Left renal cortex interstitium (tissue), 4 donors: ENCODE measurements at places on chromosomes 2 and 18. TPM values are rescaled to one million over a fixed set of nuclear protein-coding genes. Genes with fewer than 3 reads are reported as not detected.
A peak's percentile ranks its signal among the peaks of the same experiment; 100 is the strongest.

The CFC1 gene
- not detected for polyA plus RNA-seq

The RBM45 gene
- polyA plus RNA-seq, result 27.7 TPM

The EPHA4 gene
- 64.7 TPM for polyA plus RNA-seq

The INHBB gene
- 0.11 TPM for polyA plus RNA-seq

The MC5R gene
- 0.64 TPM for polyA plus RNA-seq

The HRH4 gene
- polyA plus RNA-seq, result 0.33 TPM

The DAPL1 gene
- polyA plus RNA-seq, result 58.9 TPM

The LYG2 gene
- 0.71 TPM for polyA plus RNA-seq

The SLC23A3 gene
- polyA plus RNA-seq, result 26.5 TPM

The FKBP7 gene
- 68.0 TPM for polyA plus RNA-seq

The LYPD6 gene
- 17.9 TPM for polyA plus RNA-seq

DNA sequence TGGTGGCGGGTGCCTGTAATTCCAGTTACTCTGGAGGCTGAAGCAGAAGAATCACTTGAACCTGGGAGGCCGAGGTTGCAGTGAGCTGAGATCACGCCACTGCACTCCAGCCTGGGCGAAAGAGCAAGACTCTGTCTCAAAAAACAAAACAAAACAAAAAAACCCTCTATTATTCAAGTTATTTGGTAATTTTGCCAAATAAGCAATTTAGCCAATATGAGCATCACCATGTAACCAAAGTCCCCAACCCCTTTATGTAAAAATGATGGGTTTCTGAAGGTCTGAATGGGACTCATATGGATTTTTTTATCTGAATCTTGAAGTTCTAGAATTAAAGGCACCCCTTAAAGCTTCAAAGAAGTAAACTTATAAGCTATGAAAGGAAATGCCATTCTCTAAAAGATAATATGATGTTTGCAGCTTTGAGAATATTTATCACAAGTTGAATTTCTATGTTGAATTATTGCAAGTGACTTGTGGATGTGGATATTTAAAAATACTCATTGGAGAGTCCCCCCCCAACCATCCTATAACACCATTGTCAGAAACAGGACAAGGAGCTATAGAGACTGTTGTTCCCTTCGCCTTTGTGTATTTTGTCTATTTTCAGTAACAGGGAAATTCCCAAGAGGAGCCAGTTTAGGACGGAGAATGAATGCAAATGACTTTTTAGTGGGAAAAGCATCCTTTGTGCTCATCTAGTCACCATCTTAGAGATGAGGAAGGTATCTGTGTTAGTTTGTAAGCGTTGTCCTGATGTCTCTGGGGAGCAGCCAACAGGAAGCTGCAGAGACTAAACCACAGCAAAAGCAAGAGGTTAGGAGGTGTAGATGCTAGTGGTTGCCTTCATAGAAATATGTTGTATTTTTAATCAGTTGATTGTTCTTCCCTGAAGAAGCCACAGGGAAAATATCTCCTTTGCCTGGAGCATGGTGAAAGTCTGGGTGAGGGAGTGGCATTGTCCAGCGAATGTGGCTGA, 68.3 kb downstream of the TET3 start:
- no peak for DNase-seq

DNA sequence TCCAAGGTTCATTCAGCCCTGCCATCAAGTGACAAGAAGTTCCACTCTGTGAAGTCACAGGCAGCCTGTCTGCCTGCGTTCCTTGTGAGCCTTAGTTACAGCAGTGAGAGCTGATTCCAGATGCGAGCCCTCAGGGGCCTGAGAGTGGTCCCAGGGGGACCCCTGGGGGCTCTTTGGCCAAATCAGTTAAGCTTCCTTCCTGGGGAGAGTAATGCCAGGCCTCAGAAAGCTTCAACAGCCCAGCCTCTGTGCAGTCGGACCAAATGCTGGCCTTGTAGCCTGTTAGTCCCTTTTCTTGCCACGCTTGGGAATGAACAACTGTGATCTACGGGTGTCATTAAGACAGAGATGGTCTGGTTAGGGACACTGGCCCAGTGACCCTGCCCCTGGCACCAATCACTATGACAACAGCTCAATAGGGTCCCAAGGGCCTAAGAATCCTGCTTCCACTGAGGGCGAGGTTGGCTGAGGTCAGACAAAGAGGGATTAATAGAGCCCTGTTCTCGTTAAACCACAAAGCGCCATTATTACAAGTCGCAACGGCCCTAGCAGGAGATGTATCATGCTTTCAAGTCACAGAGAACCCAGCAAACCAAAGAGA, 50.9 kb downstream of the HS1BP3 start:
- no peak for DNase-seq

GRCh38 chr2:25982273-25982967, at the start of gene KIF3C:
Gene KIF3C, minus strand, starts transcription at chr2:25982497. Its CDS starts 580 bp downstream, at chr2:25981917.
- DNase-seq, result no peak

GRCh38 chr2:42009657-42010580, 37.9 kb upstream of the PKDCC start:
- no peak for DNase-seq

- DNase-seq, result no peak
Observed at GRCh38 chr2:191043438-191043837, 29.5 kb upstream of the STAT1 start.

DNA sequence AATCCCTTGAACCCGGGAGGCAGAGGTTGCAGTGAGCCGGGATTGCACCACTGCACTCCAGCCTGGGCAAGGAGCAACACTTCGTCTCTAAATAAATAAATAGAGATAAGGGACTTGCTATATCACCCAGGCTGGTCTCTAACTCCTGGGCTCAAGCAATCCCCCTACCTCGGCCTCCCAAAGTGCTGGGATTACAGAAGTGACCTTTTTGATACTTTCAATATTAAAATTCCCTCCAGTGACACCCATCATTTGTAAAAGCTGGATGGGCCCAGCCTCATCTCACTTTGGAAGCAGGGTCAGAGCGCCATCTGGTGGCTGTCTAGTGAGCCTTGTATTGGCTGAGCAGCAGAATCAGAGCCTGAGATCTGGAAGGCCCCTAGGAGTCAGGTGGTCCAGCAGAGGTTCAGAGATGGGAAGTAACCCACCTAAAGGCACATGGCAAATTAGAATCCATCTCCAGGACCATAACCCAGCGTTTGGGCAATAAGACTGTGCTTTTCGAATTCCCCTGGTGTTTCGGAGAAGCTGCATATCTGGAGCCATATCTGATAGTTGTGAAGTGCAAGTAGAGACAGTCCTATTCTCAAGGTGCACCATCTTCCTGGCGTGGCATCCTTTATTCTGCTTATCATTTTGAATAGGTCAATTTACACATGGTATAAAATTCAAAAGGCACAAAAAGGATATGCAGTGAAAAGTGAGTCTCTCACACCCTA, 18.3 kb upstream of the SLC35F6 start:
- peak; percentile 78 for DNase-seq

DNA sequence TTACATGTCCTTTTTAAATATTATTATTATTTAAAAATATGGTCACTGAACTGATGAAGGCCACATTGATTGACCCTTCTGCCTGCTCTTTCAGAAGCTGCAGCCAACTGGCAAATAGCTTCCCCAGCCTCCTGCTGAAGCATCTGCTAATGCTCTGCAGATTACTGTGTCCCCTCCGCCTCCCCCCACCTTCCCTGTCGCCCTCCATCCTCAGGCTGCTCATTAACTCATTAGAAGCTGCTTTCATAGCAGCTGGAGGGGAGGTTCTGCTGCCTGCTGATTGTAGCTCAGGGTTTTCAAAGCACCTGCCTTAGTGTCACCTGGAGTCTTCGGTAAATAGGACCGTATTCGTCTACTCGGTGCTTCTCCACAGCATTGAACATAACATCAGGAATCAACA, 24.8 kb upstream of the LMAN1 start:
- DNase-seq, result no peak

- DNase-seq, result no peak
Observed at GRCh38 chr2:74558284-74559230, 4.0 kb downstream of the DOK1 start.

- DNase-seq, result no peak
Observed at GRCh38 chr2:21231985-21232384, 108.2 kb downstream of the TDRD15 start.

GRCh38 chr2:1173528-1173927, 222.9 kb downstream of the SNTG2 start:
- no peak for DNase-seq

- DNase-seq, result no peak
Observed at GRCh38 chr18:45007531-45007930, 326.8 kb downstream of the SETBP1 start.

- DNase-seq, result no peak
Observed at GRCh38 chr2:164335947-164336346, 285.3 kb downstream of the GRB14 start.

GRCh38 chr2:19238440-19239060, 119.9 kb downstream of the OSR1 start:
- no peak for DNase-seq

- no peak for DNase-seq
Observed at GRCh38 chr18:62760403-62760734, 45.0 kb downstream of the PHLPP1 start.

GRCh38 chr2:178256382-178257042, 62.2 kb downstream of the OSBPL6 start:
- no peak for DNase-seq

- DNase-seq, result no peak
Observed at GRCh38 chr2:196990092-196990491, 63.6 kb upstream of the PGAP1 start.

DNA sequence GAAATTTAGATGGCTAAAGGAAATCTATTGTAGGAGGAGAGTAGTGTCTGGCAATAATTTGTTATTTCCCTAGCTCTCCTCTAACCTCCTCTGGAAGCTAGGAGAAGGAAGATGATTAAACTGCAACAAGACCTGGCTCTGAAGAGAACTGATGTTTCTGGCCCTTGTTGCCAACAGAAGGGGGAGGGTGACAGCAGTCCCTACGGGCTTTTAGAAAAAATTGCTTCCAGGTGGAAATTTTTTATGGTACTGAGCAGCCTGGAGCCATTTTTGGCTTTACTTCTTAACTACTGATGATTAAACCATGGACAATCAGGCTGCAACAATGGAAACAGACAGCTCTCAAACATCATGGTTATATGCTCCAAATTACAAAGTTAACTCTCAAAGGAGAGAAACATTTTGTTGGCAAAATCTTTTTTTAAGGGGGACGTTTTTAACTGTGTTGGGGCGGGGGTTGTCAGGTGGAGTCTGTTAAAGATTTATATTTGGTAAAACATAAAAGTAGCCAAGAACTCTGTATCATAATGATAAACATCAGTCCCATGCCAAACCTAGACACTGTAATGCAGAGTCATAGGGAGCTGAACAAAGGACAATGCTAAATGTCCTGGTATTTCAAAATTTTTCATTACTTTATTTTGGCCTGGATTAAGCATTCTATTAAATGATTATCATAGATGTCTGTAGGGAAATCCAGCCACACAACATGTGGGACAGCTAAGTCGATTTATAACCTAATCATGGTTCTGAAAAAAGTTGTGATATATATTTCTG, 70.0 kb downstream of the EXOC6B start:
- no peak for DNase-seq

DNA sequence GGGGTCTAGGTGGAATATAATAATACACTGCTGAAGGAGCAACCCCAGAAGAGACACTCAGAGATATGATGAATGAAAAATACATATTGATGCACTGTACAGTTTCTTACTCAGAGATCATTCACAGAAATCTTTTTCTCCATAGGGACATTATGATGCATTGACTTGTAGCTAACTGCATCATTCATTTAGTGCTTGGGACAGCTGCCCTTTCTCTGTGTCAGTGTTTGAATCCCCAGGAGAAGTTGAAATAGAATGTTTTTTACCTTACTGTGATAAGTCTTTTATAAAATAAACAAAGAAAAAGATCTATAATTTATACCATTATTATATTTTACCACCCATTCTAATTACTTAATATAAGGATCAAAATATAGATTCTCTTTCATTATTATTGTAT, 91.7 kb upstream of the DSEL start:
- DNase-seq, result no peak

GRCh38 chr2:174981331-174981730, 23.9 kb downstream of the CHN1 start:
- no peak for DNase-seq

DNA sequence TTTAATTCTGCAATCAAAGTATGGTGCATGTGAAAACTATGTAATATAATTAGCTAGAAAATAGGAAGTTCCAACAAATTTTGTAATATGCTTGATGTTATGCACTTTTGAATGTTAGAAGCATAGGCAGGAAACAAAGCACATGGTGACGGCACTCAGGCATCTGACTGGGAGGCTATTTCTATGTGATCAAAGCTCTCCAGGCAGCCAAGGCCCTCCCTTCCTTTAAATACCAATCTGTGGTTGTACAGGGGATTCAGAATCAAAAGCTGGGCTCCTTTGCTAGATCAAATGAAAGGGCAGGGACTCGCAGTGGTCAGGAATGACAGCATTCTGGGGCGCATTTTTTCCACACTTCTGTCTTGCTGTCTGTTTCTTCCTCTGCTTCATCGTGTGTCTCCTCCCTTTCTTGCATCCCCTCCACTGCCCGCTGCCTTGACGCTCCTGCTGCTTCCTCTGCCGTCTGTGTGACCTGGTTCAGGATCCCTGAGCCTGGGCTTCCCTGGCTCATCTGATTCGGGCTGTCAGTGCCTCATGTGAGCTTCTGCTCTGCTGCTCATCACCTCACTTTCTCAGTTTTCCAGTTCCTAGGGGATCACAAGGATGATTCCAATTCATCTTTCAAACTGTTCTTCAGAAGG, 30.9 kb downstream of the TMEM182 start:
- DNase-seq, result no peak

DNA sequence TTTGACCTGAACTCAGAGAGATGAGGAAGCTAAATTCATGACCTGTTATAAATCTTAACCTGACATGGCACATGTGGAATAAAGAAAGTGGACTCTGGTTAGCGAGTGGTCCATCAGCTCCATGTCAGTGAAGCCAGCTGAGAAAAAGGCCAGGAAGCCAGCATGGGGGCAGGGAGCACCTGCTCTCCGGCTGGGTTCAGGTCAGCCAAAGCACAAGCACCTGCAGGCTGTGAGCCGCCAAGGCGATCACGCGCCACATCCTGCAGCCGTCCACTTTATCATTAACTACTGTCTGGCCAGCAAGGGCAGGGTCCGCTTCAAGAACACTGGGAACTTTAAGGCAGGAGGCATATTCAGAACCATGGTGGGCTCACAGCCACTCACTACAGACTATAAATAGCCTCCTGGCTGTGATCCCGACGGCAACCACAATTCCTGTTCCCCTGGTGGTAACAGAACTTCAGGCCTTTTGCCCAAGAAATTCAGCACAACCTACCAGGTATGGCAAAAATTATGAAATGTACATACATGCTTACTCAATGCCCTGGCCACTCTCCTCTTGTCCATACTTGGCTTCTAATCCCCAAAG, 35.5 kb downstream of the ACVR1 start:
- DNase-seq, result peak; percentile 32
